Spinal cord (tissue), 10 donors: ENCODE measurements at places on chromosomes 2 and 18. TPM values are rescaled to one million over a fixed set of nuclear protein-coding genes. Genes with fewer than 3 reads are reported as not detected.

Gene LIPG
- total RNA-seq, result 3.6 TPM

Gene IL37
- 0.28 TPM for total RNA-seq

Gene SFT2D3
- 9.8 TPM for total RNA-seq

Gene CYP1B1
- total RNA-seq, result 105 TPM

Gene SGPP2
- 8.9 TPM for total RNA-seq

Gene EN1
- 2.8 TPM for total RNA-seq

Gene ARL5A
- 107 TPM for total RNA-seq

Gene TMEM17
- 6.0 TPM for total RNA-seq

- H3K27me3 ChIP-seq, result no peaks in the 10 kb centered on the region
- peak overlapping the region; percentile 43 for H3K27ac ChIP-seq
- DNase-seq, result no peak
- peaks cover 23% of the 10 kb centered on the region for H3K4me1 ChIP-seq
Measured at GRCh38 chr2:8412082-8412481, 269.8 kb upstream of the ID2 start.

GRCh38 chr2:175468431-175469098 is 287.1 kb upstream of the ATP5MC3 start:
- no peak overlapping the region for H3K4me3 ChIP-seq
- no peak overlapping the region for H3K27ac ChIP-seq
- H3K27me3 ChIP-seq, result no peaks in the 10 kb centered on the region

DNA sequence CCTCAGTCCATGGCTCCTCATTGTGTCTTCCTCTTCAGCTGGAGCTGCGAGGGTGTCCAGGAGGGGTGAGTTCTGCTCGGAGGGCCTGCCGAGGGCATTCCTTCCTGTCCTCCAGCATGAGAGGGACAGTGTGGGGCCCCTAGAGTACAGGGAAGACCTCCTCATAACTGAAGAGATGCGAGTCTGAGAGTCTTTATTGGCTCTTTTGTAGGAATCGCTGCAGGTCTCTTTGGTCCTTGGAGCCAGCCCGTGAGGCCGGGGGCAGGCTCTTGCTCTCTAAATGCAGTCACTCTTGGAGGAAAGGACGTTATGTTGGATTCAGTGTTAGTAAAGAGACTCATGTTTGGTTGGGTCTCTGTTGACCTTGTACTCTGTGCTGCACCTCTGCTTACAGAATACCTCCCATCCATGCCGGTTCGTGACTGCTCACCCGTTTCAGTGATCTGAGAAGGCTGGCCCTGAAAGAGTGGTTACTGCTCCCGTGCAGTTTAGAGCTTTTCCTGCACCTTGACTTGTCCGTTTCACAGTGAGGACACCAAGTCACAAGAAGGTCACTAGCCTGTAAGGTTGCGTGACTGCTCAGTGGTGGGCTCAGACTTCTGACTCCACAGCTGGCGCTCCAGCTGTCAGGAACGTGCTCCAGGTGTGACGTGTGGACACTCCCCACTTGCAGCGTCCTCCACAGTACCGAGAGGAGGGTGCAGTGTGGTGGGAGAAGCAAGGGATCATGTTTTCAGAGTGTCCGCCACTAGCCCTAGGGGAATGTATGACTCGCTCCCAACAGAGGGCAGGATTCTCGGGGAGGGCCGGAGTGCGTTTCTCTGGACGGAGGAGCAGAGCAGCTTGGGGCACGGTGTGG is 7.8 kb downstream of the ATG4B start:
- H3K4me1 ChIP-seq, result peaks cover 11% of the 10 kb centered on the region
- peaks cover 13% of the 10 kb centered on the region for H3K36me3 ChIP-seq
- DNase-seq, result no peak
- H3K27ac ChIP-seq, result no peak overlapping the region
- no peaks in the 10 kb centered on the region for H3K27me3 ChIP-seq

GRCh38 chr18:33630476-33630875 is 52.5 kb downstream of the ASXL3 start:
- DNase-seq, result no peak
- H3K4me3 ChIP-seq, result no peak overlapping the region
- H3K27me3 ChIP-seq, result no peaks in the 10 kb centered on the region
- no peaks in the 10 kb centered on the region for H3K4me1 ChIP-seq
- no peak overlapping the region for H3K27ac ChIP-seq

DNA sequence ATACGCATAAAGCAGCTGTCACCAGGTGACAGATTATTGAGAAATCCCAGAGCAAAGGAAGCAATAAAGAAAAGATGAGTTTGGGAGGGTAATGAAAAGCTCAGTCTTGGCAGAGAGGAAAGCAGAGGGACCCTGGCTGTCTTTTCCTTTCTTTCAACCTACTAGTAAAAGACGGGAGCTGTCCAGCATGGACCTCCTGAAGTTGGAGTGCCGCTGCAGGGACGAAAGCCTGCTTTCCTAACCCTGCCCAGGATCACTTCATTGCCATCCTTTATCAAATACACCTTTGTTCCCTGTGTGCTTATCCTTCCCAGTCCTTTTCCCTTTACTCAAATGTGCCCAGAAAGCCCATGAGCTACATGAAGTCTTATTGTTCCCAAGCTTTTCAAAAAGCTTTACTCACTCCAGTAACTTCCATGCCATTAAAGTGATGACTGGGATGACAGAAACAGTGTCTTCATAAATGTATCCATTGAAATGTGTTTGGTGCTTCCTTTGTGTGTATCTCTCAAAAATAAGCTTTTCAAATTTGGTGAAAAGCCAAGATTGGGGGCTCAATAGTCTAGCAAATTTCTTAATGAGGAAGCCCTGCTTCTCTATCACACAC is 3.7 kb upstream of the SPR start:
- no peaks in the 10 kb centered on the region for H3K36me3 ChIP-seq
- H3K27me3 ChIP-seq, result peaks cover 12% of the 10 kb centered on the region
- H3K4me1 ChIP-seq, result peaks cover 14% of the 10 kb centered on the region
- DNase-seq, result peak; percentile 62

- no peak overlapping the region for H3K4me3 ChIP-seq
- no peaks in the 10 kb centered on the region for H3K36me3 ChIP-seq
- no peaks in the 10 kb centered on the region for H3K27me3 ChIP-seq
- H3K4me1 ChIP-seq, result peaks cover 12% of the 10 kb centered on the region
- no peak overlapping the region for H3K27ac ChIP-seq
Measured at GRCh38 chr2:121902616-121903015, 147.2 kb downstream of the TSN start.

DNA sequence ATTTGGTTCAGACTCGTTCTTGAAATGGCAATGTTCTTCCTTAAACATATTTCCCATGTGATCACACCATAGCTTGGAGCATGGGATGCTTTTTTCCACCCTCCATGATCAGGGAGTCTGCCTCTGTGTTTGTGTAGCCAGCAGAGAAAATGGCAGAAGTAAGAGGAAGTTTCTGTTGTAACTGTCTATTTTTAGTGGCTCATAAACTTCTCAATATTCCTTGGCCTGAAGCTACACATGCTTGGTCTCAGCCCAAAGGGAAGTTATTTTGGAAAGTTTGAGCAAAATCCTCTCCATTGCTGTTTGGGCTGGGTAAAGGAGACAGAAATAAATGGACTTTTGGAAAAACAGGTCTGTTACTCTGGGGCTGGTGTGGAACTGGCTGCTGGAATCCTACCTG is 33.4 kb upstream of the ITGA6 start:
- peaks cover 9% of the 10 kb centered on the region for H3K4me1 ChIP-seq
- DNase-seq, result no peak
- no peak overlapping the region for H3K4me3 ChIP-seq
- H3K27me3 ChIP-seq, result no peaks in the 10 kb centered on the region

- H3K36me3 ChIP-seq, result no peaks in the 10 kb centered on the region
- H3K27ac ChIP-seq, result no peak overlapping the region
- H3K4me3 ChIP-seq, result no peak overlapping the region
- H3K27me3 ChIP-seq, result no peaks in the 10 kb centered on the region
- peaks cover 2% of the 10 kb centered on the region for H3K4me1 ChIP-seq
- DNase-seq, result no peak
Measured at GRCh38 chr2:1140389-1141003, 189.8 kb downstream of the SNTG2 start.

DNA sequence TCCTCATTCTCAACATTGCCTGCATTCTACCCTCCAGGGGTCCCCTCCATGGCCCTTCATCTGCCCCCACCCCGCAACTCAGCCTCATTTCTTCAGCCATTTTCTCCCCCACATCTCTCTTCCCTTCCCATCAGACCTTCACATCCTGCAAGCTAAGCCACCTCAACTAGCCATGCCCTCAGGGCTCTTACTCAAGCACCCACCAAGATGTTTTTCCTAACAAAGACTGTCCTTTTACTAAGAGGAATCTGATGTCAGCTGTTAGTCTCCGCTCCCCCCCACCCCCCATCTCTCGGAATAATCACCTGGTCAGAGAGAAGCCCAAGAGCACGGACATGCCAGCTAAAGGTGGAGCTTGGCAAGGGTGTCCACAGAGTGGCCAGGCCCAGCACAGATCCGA is 4.7 kb upstream of the CAPN10 start:
- no peaks in the 10 kb centered on the region for H3K27me3 ChIP-seq
- peaks cover 46% of the 10 kb centered on the region for H3K36me3 ChIP-seq
- no peak for DNase-seq
- H3K4me3 ChIP-seq, result no peak overlapping the region

GRCh38 chr18:78936251-78937005 is 43.2 kb upstream of the SALL3 start:
- DNase-seq, result no peak
- no peak overlapping the region for H3K27ac ChIP-seq
- no peaks in the 10 kb centered on the region for H3K27me3 ChIP-seq
- H3K36me3 ChIP-seq, result no peaks in the 10 kb centered on the region
- H3K4me3 ChIP-seq, result no peak overlapping the region
- no peaks in the 10 kb centered on the region for H3K4me1 ChIP-seq
